AG04449 (cell line): ENCODE measurements at places on chromosomes 2 and 18.

DNA sequence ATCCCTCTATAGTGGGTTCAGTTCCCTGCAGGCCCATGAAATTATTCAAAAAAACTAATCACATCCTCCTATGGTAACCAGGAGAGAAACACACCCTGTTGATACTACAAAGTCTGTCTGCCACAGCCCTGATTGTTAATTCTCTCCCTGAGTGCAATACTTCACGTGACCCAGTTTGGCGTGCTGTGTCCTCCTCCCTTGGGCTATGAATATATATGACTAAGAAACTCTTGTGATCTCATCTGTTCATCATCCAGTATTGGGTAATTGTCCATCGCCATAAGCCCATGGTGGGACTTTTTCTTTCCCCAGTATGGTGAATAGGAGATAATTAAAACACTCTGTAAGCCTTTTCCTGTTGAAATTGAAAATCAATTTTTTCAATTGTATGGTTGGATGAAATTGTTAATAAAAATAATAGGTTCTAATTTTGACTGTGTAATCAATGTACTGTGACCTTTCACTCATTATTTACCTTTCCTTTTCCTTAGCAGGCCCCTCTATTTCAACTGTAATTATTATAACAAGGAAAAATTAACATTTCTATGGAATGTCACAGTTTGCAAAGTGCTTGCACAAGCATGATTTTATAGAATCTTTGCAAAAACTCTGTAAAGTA is 1822.6 kb downstream of the SUCLG1 start:
- no peak for DNase-seq

DNA sequence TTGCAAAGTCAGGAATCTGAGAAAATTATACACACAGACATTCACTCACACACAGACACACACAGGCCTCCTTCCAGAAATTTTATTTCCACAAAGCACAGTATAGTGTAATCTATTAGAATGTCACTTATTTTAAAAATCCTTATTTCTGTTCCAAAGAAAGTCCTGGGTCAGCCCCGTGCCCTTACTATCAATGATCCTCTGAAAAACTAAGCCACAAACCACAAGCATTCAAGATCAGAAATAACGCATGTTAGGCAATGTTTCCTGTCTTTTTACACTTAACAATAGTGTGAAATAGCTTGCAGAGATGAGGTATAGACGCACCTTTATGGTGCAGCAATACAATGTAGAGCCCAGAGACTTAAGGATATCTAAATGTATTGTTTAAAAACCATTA is 25.8 kb downstream of the TBC1D8 start:
- DNase-seq: no peak

GRCh38 chr18:36064027-36064808 is 3.1 kb downstream of the RPRD1A start:
- DNase-seq: no peak

GRCh38 chr18:79910563-79911343 is 40.7 kb downstream of the SLC66A2 start:
- DNase-seq: no peak

DNA sequence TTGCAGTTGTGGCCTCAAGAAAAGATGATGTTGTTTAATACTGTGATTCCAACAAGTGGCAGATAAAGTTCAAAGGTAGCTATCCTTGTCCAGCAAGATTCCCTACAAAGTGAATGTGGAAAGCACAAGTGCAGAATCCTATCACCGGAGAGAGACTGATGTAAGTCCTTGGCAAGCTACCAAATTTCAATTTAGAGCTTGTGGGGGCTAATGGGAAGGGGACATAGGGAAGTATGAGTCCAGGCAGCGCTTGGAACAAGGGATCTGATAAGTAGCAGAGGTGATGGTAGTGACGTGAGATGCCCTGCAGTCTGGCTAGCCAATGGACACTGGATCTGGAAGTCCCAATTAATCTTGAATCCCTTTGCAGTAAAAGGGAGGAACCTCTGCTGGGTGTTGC is 165.2 kb upstream of the DTNA start:
- no peak for DNase-seq

GRCh38 chr2:84631047-84631446 is 114.7 kb downstream of the DNAH6 start:
- DNase-seq: no peak

DNA sequence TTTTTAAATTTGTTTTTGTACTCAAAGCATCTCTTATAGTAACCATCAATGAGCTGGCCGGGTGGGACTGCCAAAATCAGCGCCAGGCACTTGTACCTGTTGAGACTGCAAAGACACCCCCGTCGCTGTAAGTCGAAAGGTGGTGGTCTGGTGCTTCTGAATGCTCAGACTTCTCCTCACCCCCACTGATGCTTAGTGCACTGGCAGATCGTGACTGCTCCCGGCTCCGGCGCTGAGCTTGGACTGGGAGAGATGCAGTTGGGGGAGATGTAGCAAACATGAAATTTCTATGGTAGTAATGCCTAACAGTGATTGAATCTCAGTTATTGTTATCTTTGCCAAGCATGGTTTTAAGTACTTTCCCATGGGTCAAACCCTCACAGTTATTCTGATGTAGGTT is 80.6 kb downstream of the RIF1 start:
- DNase-seq: no peak

DNA sequence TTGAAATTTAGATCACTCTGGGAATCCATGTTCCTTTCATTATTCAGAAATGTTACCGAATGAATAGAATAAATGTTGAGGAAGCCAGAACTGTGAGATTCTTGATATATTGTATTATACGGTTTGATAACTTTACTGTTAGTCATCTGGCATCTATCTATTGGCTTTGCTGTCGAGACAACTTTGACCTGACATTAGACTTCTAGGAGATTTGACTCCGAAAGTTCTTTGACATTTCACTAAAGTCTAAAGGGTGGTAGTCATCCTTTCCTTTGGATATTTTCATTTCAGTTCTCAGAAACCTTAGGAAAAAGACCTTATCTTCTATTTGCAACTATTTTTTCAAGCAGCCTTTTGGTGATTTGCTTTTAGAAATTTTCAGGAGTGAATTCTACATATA is 1.9 kb downstream of the BMPR2 start:
- no peak for DNase-seq

GRCh38 chr2:2083113-2083758 is 247.8 kb downstream of the MYT1L start:
- DNase-seq: no peak

- no peak for DNase-seq
Observed at GRCh38 chr18:51211552-51211951, 14.1 kb upstream of the MEX3C start.
